Right lung (tissue), 10 donors: ENCODE measurements at places on chromosomes 1 and 21. TPM values are rescaled to one million over a fixed set of nuclear protein-coding genes. Genes with fewer than 3 reads are reported as not detected.

DNA sequence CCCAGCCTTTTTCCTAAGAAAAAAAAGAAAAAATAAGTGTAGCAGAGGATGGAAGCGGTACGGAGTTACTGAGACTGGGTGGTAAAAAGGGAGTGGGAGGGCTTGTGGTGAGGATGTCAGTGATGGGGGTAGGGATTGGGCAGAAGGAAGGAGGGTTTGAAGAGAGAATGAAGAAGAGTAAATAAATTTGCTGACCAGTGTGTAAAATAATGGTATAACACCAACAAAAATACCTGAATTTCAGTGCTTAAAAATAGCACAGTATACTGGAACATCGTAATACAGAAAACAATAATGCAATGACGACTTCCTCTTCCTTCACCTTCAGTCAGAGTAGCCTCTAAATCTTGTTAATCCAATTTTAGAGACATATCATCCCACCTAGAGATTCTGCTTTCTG is 18.8 kb upstream of the SYPL2 start:
- DNase-seq = no peak

DNA sequence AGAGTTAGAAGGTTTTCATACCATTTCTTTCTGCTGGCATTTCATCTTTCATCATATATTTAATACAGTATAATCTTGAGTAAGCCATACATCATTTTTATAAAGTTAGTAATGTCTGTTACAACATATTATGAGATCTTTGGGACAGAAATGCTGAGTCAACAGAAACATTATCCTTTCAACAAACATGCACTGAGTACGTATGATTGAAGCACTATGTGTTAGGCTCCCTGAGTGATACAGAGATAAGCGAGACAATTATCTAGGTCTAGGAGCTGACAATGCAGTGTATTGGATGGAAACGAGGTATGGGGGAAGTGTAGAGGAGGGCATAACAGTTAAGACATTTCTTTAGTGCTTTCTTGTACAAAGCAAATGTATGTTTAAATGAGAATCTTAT is 19.7 kb upstream of the GPR52 start:
- no peak for DNase-seq

GRCh38 chr1:165257969-165258459 is 98.5 kb downstream of the LMX1A start:
- DNase-seq = no peak

DNA sequence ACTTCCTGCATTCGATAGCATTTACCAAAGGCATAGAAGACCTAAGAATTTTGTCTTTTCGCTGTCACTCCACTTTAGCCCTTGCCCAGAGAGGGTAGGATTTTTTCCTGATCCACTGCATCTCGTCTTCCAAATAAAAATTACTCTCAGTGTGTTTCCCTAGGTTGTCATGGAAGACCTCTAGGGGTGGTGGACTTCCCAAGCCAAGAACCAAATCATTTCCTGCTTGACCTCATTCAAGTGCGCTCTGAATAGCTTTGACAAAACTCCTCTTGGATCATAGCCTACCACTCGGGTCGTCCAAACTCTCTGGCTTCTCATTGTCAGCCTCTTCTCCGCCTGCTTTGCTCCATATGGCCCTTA is 431 bp upstream of the C1orf52 start:
- DNase-seq = peak; percentile 94

The PRKAA2 gene
- 5.4 TPM for polyA plus RNA-seq

The OR2L13 gene
- not detected for polyA plus RNA-seq

DNA sequence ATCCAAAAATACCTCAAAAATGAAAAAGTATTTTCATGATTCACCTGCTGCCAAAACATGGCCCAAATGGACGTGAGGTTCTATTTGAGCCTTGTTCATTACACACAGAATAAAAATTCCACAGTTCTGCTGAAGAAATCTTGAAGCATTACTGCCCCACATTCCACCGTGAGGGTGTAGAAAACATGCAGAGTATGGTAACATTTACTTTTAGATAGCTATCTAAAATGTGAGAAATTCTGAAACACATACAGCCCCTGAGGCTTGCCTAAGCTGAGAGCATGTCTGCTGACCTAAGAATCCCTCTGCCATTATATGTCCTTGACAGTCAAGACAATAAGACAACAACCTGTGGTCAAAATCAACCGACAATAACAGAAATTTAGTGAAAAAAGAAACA is 186.5 kb downstream of the DSCAM start:
- no peak for DNase-seq

GRCh38 chr1:25695771-25696311 is 79.2 kb downstream of the MAN1C1 start:
- DNase-seq = no peak

DNA sequence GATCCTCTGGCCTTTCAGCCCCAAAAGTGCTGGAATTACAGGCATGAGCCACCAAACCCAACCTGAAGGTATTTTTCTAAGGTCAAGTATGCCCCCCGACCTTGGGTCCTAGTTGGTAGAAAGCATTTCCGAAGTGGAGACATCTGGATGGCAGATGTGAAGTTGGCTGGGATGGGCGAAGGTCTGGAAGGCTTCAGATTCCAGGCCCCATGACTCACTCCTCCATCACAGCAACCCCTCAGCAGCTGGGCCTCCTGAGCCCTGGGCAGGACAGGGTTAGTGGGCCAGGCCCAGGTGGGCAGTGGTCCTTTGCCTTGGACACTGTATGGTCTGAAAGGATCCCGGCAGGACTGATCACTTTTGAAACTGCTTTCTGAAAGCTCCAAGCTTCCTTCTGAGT is 23.3 kb downstream of the NAV1 start:
- DNase-seq = no peak

DNA sequence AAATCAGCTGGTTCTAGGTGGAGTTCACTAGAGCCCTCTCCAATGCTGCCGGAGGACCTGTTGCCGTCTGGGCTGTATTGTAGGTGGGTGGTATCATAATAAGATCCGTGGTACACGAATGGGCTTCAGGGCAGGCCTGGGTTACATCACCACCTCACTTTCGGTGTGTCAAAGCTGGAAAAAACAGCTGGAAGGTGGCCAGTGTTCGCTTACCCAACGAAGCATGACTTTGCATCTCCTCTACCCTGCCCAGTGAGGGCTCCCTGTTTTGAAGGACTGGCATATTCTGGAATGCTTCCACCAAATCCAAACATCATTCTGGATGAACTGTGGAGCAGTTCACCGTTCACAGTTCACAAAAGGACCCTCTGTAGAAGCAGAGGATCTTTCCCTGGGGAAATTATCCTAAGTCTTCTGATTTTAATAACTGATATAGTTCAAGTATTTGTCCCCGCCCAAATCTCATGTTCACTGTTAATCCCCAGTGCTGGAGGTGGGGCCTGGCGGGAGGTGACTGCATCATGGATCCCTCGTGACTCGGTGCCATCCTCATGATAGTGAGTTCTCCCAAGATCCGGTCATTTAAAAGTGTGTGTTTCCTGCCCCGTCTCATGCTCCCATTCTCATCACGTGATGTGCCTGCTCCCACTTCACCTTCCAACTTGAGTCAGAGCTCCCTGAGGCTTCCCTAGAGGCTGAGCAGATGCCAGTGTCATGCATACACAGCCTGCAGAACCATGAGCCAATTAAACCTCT is 429.0 kb downstream of the KIF26B start:
- DNase-seq = no peak

The VHLL gene
- polyA plus RNA-seq = not detected

The TOE1 gene
- 12.8 TPM for polyA plus RNA-seq

The BTBD19 gene
- 20.8 TPM for polyA plus RNA-seq

GRCh38 chr1:28518745-28519341 is 13.0 kb downstream of the RCC1 start:
- DNase-seq = no peak

The CLDN8 gene
- polyA plus RNA-seq = 0.37 TPM

The AK5 gene
- 0.47 TPM for polyA plus RNA-seq

The SPRR1B gene
- polyA plus RNA-seq = not detected

DNA sequence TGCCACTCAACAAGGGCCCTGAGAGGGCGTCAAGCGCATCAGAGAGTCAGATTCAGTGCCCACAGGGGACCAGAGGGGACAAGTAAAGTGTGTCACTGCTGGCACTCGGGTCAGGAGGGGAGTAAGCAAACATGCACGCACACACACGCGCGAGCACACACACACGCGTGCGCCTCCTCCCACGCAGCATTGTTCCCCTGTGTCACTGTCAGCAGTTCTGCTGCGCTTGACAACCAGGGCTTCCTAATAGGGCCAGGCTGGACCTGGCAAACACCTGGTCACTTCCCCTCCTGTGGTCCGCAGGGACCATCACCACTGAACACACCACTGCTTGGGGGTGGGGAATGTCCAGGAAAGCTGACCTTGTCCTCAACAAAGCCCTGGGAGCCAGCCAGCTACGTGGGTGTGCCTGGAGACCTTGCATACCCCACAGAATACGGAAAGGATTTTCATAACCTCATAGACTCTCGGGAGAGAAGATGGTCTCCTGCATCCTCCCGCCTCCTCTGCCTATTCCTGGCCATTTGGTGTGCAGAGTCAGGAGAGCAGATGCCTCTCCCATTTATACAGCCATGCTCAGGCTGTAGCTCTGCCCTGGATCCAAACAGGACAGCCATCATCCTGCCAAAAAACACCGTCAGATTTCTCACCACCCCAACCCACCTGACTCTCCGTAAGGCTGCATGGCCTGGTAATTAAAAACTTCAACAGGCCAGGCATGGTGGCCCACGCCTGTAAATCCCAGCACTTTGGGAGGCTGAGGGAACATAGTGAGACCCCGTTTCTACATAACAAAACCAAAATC is 73.2 kb downstream of the SSBP3 start:
- DNase-seq = no peak

The ZNF648 gene
- polyA plus RNA-seq = 0.10 TPM

DNA sequence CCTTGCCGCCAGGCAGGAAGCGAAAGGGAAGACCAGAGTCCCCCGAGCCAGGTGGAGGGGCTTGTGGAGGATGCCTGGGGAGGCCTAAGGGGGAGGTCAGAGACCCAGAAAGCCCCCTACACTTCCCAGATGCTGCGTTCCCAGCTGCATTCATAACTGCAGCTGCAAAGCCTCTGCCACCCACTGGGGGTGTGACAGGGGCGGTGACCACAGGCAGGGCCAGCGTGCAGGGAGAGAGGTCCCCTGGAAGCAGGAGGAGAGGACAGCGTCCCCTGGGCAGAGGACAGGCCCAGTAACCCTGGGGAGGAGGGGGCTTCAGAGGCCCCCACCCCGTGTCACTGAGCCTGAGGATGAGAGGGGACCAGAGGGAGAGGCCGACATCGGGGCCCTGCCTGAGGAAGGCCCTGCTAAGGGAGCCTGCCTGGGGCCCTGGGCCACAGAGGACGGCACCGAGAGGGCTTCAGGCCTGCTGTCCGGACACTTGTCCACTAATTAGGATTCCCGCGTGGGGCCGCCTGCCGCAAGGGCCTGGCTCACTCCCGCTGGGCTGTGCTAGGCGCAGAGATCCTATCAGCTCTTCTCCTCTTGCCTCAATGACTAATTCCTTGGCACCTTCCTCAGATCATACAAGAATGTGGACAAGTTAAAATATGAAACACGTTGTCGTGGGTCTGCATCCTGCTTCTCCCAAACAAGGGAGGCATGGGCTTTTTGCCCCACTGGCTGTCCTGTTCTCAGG is 49.1 kb upstream of the CCDC27 start:
- DNase-seq = no peak

DNA sequence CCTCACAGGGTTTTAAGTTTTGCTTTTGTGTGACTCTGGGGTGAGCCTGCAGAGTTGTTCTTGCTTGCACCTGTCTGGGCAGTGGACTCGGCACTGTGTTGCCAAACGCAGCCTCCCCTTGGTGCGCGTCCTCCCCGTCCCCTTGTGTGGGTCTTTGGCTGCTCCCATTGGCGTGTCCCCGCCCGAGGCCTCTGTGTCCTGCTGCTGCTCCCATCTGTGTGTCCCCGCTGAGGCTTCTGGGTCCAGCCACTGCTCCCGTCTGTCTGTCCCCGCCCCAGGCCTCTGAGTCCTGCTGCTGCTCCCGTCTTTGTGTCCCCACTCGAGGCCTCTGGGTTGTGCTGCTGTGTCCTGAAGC is 62.8 kb downstream of the PCNT start:
- DNase-seq = no peak

GRCh38 chr1:53511933-53512806 is 53.0 kb downstream of the DMRTB1 start:
- peak; percentile 25 for DNase-seq

The SLC1A7 gene
- 0.68 TPM for polyA plus RNA-seq

- DNase-seq = no peak
Measured at GRCh38 chr21:38301321-38302214, 44.8 kb downstream of the KCNJ15 start.

GRCh38 chr1:246304484-246305259 is 202.4 kb downstream of the SMYD3 start:
- no peak for DNase-seq

- no peak for DNase-seq
Measured at GRCh38 chr1:47779613-47780012, 217.6 kb downstream of the TRABD2B start.

The BSND gene
- polyA plus RNA-seq = 0.04 TPM

DNA sequence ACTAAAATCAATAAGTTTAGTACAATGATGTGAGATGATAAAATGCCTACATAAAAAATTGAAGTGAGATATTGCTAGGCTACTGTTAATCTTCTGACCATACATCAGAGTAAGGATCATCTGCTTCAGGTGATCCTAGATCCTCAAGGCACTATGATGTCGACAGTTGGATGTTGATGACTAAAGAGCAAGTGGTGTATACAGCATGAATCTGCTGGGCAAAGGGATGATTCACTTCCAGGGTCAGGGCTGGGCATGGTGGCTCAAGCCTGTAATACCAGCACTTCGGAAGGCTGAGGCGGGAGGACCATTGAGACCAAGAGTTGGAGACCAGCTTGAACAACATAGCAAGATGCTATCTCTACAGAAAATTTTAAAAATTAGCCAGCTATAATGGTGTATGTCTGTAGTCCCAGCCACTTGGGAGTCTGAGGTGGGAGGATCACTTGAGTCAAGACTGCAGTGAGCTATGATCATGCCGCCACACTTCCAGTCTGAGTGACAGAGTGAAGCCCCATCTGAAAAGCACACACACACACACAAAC is 24.6 kb downstream of the NUF2 start:
- DNase-seq = no peak

The RASSF5 gene
- polyA plus RNA-seq = 6.2 TPM

The PDZK1IP1 gene
- 0.44 TPM for polyA plus RNA-seq
